Activated naive CD4-positive, alpha-beta T cell (primary cell): ENCODE measurements at places on chromosomes 7 and 10.
A peak's percentile ranks its signal among the peaks of the same experiment; 100 is the strongest.

DNA sequence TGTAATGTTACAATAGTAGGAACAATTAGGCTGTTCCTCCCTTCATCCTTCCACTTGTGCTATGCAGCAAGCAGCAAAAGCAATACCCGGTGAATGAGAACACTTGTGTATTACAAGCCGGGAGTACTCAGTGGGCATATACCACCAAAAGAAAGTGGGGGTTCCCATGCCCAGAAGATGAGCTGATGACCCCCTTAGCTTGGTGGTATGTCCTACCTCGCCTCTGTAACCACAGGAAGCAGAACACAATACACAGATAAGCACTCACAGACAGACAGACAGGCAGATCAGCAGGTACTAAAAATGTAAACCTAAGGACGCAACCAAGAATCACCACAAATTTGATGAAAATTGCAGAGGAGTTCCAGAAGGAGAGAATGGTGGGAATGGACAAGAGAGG lies 15.5 kb upstream of the KIF20B start:
- no peak for DNase-seq

DNA sequence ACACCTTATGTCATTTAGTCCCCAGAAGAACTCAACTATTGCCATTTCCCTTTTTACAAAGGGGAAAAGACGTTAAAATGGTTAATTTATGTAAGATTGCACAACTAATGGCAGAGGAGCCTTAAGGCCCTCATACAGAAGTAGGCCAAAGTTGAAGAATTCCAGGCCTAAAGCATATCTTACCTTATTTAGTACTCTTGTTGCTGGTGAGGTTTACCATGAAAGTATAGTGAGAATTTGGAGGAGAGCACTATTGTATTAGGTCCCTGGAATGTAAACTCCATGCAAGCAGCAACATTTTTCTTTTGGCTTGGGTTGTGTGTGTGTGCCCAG lies 731 bp upstream of the CRPPA start:
- no peak for DNase-seq

- DNase-seq, result no peak
These were observed 1061.2 kb downstream of the KCNMA1 start for GRCh38 chr10:76576276-76576962.

- no peak for DNase-seq
These were observed 5.5 kb downstream of the NOD1 start for GRCh38 chr7:30472784-30473775.

DNA sequence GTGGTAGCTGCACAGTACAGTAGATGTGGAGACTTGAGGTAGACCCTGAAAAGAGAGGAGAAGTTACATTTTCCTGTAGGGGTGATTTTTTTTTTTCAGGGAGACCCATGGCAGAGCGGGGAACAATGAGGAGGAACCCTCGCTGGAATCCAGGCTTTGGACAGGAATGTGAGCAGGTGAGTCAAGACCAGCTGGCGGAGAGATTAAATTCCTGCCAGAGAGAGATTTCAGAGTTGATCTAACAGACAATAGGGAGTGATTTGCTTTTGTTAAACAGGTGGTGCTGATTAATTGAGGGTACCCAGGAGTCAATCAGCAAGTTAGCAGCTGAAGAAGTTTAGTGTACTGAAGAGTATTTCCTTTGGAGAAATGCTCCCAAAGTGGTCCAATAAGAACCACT lies 41.6 kb upstream of the MINDY3 start:
- no peak for DNase-seq

DNA sequence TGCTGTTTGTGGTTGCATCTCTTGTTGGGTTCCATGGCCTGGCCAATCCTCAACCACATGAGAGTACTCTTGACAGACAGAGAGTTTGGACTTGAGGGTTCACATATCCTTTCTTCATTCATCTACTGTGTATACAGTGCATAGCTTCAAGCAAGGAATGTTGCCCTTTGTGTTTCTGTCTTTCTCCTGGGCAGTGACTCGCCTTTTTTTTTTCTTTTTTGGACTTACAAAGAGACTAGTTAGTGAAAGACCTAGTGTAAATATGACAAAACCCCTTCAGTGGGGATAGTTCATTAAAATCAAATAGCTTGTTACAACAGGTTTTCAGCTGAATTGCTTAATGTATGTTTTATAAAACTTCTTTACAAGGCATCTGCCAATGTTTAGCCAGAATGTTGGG lies 290.2 kb downstream of the FGFR2 start:
- no peak for DNase-seq

DNA sequence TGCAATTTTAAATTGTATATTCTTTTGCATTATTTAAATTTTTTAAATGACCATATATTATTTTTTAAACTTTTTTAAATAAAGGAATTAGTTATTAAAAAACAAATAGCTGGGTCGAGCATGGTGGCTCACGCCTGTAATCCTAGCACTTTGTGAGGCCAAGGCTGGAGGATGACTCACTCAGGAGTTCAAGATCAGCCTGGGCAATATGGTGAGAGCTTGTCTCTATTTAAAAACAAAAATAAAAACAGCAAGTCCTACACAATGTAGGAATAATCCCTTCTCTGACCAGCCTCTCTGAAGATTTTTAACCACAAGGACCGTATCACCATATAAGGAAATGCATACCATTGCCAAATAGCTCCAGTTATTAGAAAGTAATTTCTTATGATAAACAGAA lies 19.6 kb downstream of the NOC3L start:
- no peak for DNase-seq

GRCh38 chr10:132023092-132023811 lies 41.5 kb upstream of the BNIP3 start:
- peak; percentile 76 for DNase-seq

DNA sequence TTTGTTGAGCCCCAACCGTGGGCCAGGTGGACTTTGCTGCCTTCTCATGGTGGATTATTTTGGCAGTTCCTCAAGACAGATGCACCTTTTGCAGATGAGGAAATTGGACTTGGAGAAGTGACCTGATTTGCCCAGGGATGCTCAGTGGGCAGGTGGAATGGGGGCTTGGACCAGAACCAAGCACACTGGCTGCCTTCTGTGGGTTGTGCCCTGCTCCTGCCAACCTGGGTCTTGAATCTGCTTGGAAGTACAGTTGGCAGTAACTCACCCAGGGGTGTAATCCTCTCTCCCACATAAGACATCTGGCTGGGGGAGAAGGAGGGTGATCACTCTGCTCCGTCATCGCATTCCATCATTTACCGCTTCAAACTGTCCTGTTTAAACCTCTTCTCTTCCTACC lies 110.5 kb upstream of the GPR26 start:
- no peak for DNase-seq

DNA sequence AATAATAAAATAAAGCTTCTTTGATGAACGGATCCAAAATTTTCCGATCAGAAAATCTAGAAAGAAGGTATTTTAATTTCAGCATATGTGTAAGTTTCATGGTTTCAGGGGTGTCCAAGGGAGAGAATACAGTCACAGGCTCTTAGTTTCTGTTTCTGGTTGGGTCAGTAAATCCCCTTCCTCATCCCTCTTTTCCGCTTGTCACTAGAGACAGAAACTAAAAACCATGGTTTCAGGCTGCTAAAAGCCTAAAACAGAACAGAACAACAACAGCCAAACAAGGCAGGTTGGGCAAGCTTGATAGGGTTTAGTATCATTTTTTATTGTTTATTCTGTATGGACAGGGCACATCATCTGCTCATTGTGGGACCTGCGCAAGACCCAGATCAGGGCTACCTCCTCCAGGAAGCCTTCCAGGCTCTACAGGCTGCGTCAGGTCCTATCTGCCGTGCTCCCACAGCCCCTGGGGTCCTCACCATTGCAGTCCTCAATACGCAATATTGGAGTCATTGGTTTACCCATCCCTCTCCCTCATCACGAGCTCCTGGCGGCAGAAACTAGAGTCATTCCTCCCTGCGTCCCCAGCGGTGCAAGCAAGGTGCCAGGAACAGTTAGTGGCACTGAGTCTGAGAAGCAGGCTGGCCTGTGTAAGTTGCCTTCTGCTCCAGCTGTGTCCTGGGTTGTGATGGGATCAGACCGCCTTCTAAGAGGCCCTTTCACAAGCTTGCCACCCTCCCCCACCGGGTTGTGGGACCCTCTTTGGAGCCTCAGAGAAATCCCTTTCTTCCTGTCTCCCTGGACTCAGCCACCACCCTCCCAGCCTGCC lies 70.2 kb upstream of the CUX1 start:
- no peak for DNase-seq

DNA sequence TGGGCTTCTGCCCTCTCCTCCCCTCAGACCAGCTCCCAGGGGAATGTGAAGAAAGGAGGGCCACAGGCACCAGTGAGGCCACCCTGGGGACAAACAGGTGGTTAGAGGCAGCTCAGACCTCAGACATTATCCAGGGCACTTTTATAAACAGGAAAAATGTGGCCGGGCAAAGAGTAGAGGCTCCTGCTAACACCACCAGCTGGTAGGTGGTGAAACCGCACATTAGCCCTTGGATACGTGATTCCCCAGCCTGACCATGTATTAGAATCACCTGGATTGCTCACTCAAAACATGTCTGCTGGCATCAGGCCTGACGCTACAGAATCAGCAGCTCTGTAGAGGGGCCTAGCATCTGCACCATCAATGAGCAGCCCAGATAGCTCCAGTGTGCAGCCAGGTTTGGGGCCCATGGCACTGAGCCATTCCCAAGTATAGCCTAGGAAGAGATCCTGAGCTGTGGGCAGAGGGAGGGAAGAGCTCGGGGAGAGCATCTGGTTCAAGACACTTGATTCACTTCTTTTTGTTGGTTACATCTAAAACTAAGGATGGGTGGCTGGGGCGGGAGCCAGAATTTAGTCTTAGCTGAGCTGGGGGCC lies 37.1 kb downstream of the GPR26 start:
- DNase-seq, result no peak

DNA sequence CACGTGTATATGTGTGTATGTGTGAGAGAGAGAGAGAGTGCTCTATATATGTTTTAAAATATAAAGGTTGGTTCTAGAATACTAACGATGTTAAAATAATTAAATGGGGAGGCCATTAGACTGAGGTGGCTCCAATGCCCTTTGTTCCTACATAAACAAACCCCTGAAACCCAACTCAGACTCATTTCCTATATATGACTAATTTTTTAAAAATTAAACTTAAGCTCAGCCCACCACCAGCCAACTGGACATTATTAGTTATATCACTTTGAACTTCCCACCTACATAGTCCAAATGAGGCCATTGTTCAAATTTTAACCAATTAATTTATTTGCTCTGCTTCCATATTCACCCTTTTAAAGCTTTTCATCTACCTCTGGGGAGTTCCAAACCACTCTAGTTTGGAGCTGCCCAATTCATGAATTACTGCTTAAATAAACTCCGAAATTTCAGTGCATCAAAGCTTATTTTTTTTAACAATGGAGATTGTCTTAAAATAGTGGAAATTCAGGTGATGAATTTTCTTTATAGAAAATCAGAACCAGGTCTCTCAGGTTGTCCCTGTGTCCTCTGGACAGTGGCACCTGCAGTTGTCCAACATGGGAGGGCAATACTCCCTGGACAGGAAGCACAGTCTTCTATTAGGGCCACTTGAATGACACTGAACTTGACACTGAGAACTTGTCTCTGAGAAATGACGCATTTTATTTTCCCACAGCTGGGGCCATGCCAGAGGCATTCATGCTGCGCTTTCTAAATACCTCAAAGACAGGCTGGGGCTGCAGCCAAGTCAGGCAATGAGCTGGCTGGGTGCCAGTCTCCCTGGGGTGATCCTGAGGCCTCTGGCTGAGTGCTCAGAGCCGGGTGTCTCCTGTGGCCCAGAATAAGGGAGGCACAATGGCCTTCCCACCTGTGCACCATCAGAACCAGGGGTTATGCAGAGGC lies 109.5 kb upstream of the TMEM72 start:
- no peak for DNase-seq

GRCh38 chr10:42802876-42803275 lies 20.3 kb downstream of the BMS1 start:
- DNase-seq, result no peak

DNA sequence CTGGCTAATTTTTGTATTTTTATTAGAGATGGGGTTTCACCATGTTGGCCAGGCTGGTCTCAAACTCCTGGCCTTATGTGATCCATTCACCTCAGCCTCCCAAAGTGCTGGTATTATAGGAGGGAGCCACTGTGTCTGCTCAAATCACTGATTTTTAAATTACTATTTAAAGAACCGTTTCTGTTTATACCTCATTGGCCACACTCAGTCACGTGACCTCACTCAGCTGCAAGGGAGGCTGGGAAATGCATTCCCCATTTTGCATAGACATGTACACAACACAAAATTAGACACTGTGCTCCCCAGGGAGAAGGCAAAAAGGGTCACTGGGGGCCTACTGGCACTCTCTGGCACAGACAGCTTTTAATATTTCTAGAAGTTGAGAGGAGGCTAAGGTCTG lies 13.6 kb upstream of the CALU start:
- no peak for DNase-seq

GRCh38 chr10:118332236-118332635 lies 9.9 kb downstream of the FAM204A start:
- DNase-seq, result no peak

GRCh38 chr10:77493851-77494261 lies 143.8 kb downstream of the KCNMA1 start:
- DNase-seq, result no peak

DNA sequence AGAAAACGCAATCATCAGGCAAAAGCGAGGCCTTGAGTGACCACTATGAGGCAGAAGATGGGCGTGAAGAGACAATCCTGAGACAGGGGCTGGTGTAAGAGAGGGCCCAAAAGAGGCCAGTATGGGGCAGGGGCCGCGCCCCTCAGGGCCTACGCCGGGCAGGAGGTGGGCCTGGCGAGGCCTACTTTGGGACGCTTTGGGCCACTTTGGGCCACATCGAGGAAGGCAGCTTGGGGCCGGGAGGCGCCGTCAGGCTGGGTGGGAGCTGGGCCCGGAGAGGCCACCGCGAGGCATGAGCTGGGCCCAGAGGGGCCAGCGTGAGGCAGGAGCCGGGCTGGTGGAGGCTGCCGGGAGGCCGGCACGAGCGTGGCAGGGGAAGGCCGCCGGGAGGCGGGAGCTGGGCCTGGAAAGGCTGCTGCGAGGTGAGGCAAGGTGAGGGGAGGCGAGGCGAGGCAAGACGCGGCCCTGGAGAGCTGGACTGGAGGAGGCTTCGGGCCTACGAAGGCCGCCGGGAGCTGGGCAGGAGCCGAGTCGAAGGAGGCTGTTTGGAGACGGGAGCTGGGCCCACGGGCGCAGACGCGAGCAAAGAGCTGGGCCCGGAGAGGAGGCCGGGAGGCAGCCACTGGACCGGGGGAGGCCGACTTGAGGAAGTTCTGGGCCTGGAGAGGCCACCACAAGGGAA lies 171.3 kb downstream of the TPST1 start:
- DNase-seq, result no peak

- DNase-seq, result no peak
These were observed 67.1 kb downstream of the WDFY4 start for GRCh38 chr10:48751730-48752129.

DNA sequence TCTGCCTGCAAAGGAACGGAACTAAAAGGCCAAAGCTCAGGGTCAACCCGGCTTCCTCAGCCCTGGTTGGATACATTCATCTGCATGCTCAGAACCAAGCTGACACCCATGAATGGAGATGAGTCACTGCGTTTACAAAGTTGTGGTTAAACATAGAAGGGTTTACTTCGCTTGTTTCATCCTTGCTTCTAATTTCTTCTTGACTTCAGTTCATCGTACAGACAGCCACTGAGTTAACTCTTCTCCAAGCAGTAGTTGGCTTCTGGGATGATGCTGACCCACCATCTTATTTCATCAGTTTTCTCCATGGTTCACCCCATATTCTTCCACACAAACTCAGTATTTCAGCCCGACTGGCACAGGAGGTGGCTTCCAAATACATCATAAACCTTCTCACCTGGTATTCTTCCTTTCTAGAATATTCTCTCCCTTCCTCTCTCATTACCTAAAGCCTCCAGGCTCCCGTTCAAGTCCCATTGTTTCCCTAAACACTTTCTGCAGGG lies 166.3 kb upstream of the RNF32 start:
- no peak for DNase-seq
